ENCODE measurements at places on chromosomes 13 and 19. TPM values are rescaled to one million over a fixed set of nuclear protein-coding genes. Genes with fewer than 3 reads are reported as not detected.

DNA sequence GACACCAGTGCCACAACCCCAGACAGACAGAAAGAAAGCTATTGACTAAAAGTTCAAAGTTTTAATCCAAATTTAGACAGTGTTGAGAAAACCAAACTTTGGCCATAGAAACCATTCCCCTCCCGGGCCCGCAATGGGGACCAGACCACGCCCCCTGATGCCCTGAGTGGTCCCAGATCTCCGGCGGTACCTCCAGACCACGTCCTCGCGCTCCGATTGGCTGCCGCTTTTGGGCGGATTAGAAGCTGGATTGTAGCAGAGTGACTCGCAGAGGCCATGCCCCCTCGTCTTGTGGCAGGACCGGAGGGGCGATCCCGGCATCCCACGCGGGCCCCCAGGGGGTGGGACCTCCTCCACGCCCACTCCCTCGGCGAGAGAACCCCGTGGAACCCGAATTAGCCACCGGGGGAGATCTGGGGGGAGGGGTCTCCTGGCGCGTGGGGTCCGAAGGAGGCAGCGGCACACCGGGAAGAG, 797 bp upstream of the HSD17B14 start:
- no peak for DNase-seq

GRCh38 chr19:10418485-10419199, 1.7 kb upstream of the PDE4A start:
- DNase-seq, result no peak

DNA sequence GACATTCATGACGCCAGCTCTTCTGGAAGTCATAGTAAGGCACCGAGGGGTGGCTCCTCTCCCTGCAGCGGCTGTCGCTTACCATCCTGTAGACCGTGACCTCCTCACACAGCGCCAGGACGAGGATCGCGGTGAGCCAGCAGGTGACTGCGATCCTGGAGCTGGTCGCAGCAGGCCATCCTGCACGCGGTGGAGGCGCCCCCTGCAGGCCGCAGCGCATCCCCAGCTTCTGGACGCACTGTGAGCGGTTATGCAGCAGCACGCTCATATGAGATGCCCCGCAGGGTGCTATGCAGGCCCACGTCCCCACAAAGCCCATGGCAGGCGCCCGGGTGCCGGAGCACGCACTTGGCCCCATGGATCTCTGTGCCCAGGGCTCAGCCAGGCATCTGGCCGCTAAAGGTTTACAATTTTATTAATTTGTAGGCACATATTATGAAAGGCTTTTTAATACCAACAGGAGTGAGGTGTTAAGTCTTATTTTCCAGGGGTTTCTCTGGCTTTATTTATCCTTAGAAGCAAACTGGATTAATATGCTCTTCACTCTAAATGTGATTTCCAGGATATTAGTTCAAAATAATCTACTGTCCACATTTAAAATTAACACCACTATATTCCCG, 35.6 kb upstream of the PSPC1 start:
- no peak for DNase-seq

DNA sequence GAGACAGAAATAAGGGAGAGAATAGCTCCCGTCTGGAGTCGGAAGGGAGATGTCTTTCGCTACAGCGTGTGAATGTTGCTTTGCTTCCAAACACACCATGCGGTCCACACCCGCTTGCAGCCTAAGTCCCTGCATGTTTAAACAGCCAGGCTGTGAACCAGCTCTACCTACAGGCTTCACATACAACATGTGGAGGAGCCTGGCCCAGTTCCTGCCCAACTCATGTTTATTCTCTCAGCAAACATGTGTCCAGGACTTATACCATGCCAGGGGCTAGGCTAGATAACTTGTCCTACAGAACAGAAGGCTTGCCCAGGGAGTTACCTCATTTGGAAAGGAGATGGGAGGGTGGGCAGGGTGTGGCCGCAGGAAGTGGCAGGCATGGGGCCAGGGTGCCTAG, 181.5 kb downstream of the FOXO1 start:
- no peak for DNase-seq

DNA sequence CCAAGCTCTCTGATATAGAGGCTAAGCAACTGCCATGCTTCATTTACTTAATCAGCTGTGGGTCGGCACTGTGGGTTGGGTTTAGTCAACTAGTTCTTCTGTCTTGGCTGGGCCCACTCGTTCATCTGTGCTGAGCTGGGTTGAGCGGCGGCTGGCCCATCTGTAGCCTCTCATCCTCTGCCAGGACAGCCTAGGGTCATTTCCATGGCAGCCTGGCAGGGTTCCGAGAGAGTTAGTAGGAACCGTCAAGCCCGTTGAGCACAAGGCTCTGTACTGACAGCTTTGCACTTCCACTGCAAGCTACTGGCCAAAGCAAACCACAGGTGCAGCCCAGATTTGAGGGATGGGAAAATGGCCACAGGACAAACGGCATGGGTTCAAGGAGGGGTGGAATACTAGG, 6.6 kb upstream of the ZNF835 start:
- no peak for DNase-seq

DNA sequence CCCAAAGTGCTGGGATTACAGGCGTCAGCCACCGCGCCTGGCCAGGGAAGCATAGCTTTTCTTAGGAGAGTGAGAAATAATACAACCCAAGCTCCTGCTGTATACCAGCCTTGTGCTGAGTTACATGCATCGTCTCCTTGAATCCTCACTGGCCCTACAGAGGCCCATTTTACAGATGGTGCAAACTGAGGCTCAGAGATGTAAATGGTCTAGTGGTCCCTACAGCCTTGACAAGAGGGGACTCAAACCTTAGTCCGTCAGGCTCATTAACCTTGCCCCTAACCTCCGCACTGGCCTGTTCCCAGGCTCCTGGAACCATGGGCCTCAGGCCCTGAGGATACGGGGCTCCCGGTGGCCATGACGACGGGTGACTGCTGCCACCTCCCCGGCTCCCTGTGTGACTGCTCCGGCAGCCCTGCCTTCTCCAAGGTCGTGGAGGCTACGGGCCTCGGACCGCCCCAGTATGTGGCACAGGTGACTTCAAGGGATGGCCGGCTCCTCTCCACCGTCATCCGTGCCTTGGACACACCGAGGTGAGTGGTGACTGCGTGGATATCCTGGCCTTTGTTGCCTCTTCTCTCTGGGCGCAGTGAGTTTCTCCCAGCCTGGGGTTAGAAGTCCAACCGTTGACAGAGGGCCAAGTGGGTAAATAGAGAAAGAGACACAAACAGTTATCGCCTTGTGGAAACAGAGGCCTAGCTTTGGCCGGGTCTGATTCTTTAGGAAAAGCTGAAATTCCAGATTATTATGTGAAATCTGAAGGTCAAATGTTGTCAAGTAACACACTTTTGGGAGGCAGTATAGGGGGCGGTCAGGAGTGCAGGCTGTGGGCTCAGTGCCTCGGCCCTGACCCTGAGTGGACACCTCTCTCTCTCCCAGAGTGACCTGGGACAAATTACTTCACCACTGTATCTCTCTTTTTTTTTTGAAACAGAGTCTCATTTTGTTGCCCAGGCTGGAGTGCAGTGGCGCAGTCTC, 8.7 kb downstream of the MARCHF2 start:
- DNase-seq, result no peak

DNA sequence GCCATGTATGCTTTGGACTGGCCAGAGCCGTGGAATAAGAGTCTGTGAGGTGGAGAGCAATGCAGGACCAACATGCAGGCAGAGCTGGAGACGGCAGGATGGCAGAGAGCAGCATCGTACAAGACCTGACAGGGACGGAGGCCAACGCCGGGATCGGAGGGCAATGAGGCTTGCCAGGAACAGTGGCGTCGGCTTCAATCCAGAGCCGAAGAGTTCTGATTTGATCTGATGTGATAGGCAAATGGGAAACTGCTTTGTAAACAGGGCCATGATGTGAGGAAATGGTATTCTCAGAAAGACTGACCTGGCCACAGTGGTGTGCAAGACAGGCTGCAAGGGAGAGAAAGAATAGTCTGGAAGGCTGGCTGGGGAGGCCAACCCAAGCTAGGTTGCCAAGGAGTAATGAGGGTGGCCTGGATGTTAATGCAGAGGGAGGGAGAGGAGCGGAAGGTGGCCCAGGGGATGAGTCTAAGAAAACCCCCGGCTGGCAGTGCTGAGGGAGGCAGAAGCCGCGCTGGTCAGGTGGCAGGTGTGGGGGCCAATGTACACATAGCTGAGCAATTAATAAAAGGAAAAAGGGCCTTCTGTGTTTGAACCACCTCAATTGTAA, 26.7 kb downstream of the RCBTB2 start:
- no peak for DNase-seq

DNA sequence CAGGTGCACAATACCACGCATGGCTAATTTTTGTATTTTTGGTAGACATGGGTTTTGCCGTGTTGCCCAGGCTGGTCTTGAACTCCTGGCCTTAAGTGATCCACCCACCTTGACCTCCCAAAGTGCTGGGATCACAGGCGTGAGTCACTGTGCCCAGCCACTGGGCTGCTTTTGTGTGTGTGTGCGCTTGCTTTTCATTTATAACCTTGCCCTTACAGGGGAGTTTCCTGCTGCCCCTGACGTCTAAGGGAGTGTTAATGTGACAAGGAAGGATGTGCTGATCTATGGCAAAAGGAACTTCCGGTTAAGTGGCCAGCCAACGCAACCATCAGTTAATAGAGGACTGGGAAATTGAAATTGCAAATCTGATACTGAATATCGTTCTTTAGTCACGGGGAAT, 57.7 kb downstream of the ING1 start:
- DNase-seq, result no peak

- no peak for DNase-seq
Observed at GRCh38 chr13:23616228-23616627, 46.0 kb downstream of the TNFRSF19 start.

GRCh38 chr13:106277484-106278154, 257.8 kb downstream of the EFNB2 start:
- no peak for DNase-seq

DNA sequence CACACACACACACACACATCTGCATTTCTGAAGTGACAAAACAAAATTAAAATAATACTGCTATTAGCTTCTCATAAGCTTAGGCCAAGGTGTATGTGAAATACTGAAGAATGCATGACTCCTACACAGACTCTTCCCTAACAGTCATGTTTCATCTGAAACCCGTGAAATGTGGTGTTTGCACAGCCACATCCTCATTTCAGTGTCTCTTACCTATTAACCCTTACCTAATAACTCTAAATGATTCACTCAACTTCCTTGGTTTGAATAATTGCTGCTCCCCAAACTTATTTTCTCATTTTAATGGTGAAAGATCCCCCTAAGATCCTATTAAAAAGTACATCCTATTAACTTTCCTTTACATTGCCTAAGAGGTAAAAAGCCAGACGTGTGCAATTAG, 117.6 kb downstream of the MIPEP start:
- DNase-seq, result no peak

- no peak for DNase-seq
Observed at GRCh38 chr13:48873081-48873480, 102.6 kb upstream of the FNDC3A start.

GRCh38 chr19:49528211-49528771, 488 bp downstream of the RCN3 start:
- DNase-seq, result no peak

DNA sequence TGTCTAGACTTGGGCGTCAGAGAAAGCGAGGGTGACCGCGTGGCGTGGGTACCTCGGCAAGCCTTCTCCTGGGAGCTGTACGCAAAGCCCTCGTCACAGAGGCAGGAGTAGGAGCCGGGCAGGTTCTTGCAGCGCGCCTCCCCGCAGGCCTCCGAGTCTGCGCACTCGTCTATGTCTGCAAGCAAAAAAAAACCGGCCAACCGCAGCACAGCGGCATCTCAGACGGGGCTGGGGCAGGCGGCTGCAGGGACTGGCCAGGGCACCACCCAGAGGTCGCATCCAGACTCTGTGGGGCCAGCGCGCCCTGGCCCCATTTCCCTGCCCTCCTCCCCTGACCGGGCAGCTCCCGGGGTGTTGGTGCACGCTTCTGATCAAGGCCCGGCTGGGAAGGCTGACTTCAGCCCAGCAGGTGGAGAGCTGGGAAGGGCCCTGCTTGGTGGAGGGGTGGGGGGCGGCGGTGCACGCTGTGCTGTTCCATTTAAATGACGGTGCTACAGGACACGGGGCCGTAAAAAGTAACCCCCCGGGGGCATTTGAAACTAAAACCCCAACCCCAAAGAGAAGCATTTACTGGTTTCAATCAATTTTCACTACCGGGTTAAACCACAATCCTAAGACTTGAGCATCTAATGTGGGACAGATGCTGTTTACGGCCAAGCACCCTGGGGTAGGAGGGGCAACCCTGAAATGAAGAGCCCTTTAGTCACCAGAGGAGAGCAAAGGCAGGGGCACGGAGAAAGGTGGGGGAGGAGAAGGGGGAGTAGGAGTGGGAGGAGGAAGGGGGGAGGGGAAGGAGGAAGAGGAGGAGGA, 28.2 kb downstream of the GAS6 start:
- DNase-seq, result no peak

- DNase-seq, result no peak
Observed at GRCh38 chr19:16420336-16420676, 51.5 kb downstream of the EPS15L1 start.

- no peak for DNase-seq
Observed at GRCh38 chr13:78779608-78780007, 120.7 kb upstream of the OBI1 start.

GRCh38 chr13:110454227-110454859, 107.2 kb downstream of the RAB20 start:
- DNase-seq, result no peak

GRCh38 chr19:4075373-4075772, 8.7 kb upstream of the ZBTB7A start:
- no peak for DNase-seq

- DNase-seq, result no peak
Observed at GRCh38 chr19:49470615-49470978, 3.4 kb upstream of the FLT3LG start.

DNA sequence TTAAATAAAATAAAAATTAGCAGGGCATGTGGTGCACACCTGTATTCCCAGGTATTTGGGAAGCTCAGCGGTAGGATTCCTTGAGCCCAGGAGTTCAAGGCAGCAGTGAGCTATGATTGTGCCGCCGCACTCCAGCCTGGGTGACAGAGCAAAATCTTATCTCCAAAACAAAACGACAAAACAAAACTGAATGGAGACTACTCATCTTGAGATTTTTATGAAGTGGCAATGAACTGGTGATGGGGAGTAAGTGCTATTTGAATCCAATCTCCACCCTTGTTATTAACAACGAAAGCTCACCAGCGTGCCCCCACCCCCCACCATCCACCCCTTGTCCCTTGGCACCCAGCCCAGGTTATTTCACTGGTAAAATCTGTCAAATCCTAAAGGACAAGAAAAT, 45.2 kb upstream of the URI1 start:
- DNase-seq, result no peak

DNA sequence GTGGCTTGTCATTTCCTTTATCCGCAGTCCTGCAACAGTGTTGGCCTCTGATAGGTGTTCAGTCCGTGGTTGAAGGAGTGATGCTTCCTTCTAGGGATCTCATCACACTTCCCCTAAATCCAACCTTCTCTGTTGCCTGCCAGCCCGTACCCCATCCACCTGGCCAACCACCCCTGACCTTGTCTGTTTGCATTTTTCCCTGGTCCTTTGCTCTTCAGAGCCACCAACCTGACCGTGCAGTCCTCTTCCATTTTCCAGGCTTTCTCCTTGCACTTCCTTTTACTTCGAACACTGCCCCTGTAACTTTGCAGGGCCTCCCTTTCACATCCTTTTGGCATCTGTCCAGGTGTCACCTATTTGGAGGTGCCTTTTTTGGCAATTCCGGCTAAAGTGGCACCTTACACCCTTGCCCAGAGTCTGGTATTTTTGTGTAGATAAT, 696 bp downstream of the ZNF460 start:
- no peak for DNase-seq

Gene ZNF836
- total RNA-seq, result 9.5 TPM

Gene ADM5
- total RNA-seq, result 2.5 TPM

Gene PSG2
- not detected for total RNA-seq

Gene ACP5
- 25.2 TPM for total RNA-seq

Gene LYPD3
- total RNA-seq, result 823 TPM

Gene FIZ1
- total RNA-seq, result 7.4 TPM

Gene MBD3L3
- total RNA-seq, result not detected

Gene CEACAM7
- 102 TPM for total RNA-seq
